Central memory CD4-positive, alpha-beta T cell (primary cell): ENCODE measurements at places on chromosomes 12 and 14.

DNA sequence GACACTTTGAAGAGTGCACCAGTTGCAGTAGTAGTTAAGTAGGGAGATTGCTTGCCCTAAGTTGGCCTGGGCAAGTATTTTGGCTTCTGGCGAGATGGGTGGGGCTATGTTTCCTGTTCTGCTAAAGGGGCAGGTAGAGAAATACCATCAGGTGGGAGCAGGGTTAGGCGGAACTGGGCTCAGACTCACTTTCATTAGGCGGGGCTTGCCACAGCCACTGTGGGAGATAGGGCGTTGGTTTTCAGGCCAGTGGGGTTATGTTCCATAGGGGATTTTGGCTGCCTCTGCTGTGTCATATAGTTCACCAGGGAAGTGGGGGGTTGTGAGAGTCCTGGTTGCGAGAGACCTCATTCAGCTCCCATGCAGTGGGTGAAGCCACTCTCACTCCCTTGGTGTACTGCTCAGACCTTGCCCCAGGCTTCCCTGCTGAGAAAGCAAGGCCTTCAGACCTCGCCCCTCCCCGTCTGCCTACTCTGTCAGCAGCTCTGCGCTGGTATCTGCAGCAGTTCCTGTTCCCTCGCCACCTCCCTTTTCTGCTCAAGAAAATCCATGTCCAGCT, 43.3 kb downstream of the AEBP2 start:
- peak; percentile 15 for DNase-seq

- no peak for DNase-seq
These were observed 16.9 kb downstream of the CDKN1B start for GRCh38 chr12:12734054-12734453.

DNA sequence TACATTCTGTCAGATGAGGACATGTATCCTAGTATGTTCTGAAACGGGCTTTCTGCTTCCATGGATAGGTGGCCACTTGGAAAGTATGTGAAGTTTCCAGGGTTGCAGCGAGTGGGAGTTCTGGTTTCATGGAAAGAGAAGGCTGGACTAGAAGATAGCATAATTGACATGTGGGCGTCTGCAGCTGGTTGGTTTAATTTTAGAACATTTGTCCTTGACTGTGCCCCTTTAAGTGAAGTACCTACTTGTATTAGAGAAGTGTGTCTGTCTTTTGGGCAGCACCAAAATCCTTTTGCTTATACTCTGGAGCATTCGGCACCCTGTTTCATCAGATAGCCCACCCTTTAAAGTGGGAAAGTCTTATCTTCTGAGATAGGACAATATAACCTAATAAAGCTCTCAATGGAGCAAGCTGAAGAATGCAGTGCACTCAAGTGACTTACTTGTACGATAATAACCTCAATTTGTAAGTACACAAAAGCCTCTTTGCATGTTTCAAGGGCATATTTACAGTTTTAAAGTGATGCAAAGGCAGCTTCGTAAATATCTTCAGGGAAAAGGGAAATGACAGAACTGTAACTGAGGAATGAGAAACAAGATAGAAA, 35.2 kb downstream of the NTN4 start:
- DNase-seq: no peak

GRCh38 chr14:70881549-70882177, 25.6 kb upstream of the PCNX1 start:
- no peak for DNase-seq

DNA sequence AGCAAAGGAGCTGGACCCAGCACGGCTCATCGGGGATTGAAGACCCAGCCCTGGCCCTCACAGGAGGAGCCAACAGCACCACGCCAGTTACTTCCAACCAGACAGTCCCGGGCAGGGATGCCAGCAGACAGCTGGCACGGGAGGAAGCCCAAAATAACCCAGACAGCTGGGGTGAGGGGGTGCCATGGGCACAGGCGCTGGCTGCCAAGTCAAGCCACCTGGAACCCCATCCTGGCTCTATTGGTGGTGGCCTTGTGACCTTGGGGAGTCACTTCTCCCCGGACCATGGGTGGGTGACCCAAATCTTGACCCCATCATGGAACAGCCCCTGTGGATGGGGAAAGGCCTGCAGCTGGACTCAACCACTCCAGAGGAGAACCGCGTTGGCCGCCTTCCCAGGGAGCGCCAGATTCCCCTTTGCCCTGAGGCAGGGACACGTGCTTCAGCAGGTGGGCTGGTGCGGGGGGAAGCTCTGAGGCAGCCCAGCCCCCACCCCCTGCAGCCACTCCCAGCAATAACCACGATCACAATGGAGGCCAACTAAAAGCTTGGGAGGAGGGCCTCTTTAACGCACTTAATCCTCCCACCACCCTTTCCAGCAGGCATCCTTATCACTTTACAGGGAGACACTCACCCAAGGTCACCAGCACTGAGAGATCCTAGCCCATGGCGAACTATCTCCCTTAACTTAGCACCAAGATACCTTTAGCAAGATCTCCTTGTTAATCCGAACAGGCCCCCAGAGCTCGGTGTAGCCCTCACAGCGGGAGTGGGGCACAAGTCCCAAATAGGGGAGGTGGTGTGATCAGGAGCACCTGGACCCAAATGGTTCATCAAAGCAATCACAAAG, 4.7 kb upstream of the RHOF start:
- no peak for DNase-seq

DNA sequence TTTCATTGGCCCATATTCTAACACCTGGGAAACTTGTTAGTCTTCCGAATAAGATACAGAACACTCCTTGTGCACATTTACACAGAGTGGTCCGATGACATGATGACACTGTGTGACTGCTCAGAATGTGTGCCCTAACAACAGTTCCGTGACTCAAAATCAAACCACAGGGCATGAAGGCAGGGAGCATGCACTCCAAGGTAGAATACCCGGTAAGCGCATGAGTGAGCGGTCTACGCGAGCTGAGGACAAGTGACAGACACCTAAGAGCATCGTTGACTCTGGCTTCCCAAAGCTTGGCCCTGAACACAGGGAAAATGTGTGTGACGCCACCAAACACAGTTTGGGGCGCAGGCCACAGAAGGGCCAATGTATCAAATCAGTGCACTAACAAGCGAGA, 18.6 kb downstream of the CLIP1 start:
- DNase-seq: no peak
